Vagina (tissue), 2 donors: ENCODE measurements at places on chromosomes 5 and 9. TPM values are rescaled to one million over a fixed set of nuclear protein-coding genes. Genes with fewer than 3 reads are reported as not detected.

GRCh38 chr5:71932655-71933338 is 174.5 kb upstream of the MAP1B start:
- no peak overlapping the region for H3K4me3 ChIP-seq
- peaks cover 13% of the 10 kb centered on the region for H3K4me1 ChIP-seq
- no peaks in the 10 kb centered on the region for H3K27me3 ChIP-seq
- DNase-seq, result no peak

DNA sequence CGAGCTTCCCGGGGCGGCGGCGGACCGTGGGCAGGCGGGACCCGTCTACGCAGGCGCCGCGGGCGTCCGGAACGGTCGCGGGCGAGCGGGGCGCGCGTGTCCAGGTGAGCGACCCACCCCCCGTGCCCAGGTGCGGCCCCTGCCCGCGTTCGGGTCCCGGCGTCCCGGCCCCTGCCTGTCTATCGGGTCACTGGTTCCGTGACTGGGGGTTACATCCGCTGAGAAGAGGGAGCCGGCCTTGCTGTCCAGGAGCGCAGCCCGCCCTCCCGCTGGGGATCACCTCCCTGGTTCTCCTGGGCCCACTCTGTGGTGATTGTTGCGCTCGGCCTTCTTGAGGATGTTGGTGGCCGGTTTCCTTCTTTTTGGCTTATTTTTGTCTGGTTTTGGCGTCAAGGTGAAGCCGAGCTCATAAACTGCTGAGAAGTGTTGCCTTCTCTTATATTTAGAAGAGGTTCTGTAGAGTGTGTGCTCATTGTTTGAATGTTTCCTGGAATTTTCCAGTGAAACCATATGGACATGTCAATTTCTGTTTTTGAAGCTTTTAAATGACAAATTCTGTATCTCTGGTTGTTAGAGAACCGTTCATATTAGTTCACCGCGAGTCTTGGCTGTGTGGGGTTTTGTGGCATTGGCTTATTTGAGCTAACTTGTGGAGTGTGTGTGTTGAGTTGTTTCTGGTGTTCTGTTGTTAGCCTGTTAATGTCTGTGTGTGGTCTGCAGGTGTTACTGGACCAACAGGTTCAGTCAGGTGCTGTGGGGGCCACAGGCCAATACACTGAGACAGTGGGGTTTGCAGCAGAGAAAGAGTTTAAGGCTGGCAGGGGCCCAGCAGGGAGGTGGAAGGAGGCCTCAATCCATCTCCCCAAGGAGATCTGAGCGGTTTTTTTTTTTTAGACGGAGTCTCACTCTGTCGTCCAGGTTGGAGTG is 621 bp downstream of the CEP72 start:
- peaks cover 11% of the 10 kb centered on the region for H3K4me1 ChIP-seq
- H3K4me3 ChIP-seq, result peak overlapping the region; percentile 91
- H3K27me3 ChIP-seq, result no peaks in the 10 kb centered on the region

DNA sequence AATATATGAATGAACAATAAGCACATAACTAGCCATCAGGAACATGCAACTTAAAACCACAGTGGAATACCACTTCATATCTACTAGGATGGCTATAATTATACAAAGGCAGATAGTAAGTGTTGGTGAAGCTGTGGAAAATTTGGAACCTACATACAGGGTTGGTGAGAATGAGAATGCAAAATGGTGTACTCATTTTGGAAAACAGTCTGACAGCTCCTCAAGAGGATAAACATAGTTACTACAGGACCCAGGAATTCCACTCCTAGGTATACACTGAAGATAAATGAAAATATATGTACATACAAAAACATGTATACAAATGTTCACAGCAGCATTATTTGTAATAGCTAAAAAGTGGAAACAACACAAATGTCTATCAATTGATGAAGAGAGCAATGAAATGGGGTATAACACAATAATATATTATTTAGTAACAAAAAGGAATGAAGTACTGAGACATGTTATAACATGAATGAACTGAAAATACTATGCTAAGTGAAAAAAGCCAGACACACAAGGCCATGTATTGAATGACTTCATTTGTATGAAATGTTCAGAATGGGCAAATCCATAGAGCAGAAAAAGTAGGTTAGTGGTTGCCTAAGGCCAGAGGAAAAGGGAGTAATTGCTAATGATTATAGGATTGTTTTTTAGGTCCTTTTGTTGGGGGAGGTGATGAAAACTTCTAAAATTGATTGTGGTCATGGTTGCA is 31.2 kb upstream of the CDK5RAP2 start:
- H3K4me3 ChIP-seq, result no peak overlapping the region
- DNase-seq, result no peak
- no peak overlapping the region for H3K27ac ChIP-seq
- no peaks in the 10 kb centered on the region for H3K27me3 ChIP-seq
- no peaks in the 10 kb centered on the region for H3K4me1 ChIP-seq

DNA sequence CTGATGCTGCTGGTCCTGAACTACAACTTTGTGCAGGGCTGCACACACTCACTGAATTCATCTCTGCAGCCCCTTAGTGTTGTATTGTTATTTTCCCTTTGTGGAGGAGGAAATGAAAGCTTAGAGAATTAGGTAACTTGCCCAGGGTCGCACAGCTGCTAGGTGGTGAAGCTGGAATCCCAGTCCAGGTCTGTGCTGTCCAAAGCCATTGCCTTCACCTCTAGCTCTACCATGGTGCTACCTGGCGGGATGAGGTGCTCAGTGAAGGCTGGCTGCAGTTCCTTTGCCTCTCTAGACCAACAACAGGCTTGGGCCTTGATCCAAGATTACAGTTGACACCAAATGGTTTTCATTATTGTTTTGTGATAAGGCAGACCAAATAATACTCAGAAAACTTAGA is 177.8 kb upstream of the PITX1 start:
- DNase-seq, result peak; percentile 49
- no peaks in the 10 kb centered on the region for H3K36me3 ChIP-seq
- H3K27me3 ChIP-seq, result no peaks in the 10 kb centered on the region
- no peak overlapping the region for H3K4me3 ChIP-seq

- no peaks in the 10 kb centered on the region for H3K27me3 ChIP-seq
- H3K4me3 ChIP-seq, result no peak overlapping the region
- no peak for DNase-seq
- no peak overlapping the region for H3K27ac ChIP-seq
- no peaks in the 10 kb centered on the region for H3K36me3 ChIP-seq
- H3K4me1 ChIP-seq, result peaks cover 6% of the 10 kb centered on the region
Measured at GRCh38 chr9:69822116-69822750, 1.6 kb downstream of the CFAP95 start.

GRCh38 chr5:175623088-175623487 is 34.8 kb upstream of the HRH2 start:
- H3K27me3 ChIP-seq, result no peaks in the 10 kb centered on the region
- no peak for DNase-seq
- H3K4me1 ChIP-seq, result no peaks in the 10 kb centered on the region
- no peak overlapping the region for H3K4me3 ChIP-seq
- no peaks in the 10 kb centered on the region for H3K36me3 ChIP-seq

DNA sequence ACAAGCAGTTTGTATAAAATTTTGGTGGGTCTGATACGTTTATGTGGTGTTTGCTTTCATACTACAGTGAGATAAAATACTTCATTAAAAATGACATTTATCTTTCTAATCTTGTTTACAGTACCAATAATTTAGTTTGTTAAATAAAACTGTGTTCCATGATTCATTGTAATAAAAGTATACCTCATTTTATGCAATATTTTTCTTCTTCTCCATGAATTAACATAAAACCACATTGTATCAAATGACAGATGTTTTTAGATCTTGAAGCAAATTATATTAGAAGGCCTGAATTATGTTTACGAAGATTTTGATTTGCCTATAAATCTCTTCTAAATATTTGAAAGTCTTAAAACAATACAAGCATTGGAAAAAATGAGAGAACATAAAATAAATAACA is 1443.0 kb upstream of the CDH6 start:
- no peak overlapping the region for H3K27ac ChIP-seq
- H3K36me3 ChIP-seq, result no peaks in the 10 kb centered on the region
- H3K4me1 ChIP-seq, result no peaks in the 10 kb centered on the region
- H3K27me3 ChIP-seq, result no peaks in the 10 kb centered on the region
- DNase-seq, result no peak

- peak overlapping the region; percentile 6 for H3K27ac ChIP-seq
- H3K4me3 ChIP-seq, result no peak overlapping the region
- peaks cover 25% of the 10 kb centered on the region for H3K4me1 ChIP-seq
- no peak for DNase-seq
- no peaks in the 10 kb centered on the region for H3K36me3 ChIP-seq
- H3K27me3 ChIP-seq, result no peaks in the 10 kb centered on the region
Measured at GRCh38 chr5:77425998-77426659, 66.0 kb downstream of the WDR41 start.

DNA sequence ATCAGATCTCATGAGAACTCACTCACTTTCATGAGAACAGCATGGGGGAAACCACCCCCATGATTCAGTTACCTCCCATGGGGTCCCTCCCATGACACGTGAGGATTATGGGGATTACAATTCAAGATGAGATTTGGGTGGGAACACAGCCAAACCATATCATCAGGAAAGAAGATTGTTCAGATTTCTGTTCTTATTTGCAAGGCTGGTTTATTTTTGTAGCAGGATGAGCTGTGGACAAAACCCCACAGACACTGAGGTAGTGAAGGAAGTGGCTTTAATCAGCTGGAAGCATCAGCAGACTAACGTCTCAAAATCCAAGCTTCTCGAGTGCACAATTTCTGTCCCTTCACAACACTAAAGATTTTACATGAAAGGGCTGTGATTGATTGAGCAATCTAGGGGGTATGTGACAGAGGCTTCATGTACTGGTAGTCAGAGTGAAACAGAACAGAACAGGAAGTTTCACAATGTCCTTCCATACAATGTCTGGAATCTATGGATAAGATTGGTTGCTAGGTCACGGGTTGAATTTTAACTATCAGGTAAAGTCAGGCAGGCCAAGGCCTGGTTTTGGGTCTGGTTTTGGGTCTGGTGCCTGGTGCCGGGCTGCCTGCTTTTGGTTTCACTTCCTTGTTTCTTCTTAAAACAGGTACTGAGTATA is 91.3 kb upstream of the ZNF366 start:
- H3K4me3 ChIP-seq, result no peak overlapping the region
- DNase-seq, result no peak
- H3K27me3 ChIP-seq, result no peaks in the 10 kb centered on the region
- H3K36me3 ChIP-seq, result no peaks in the 10 kb centered on the region

DNA sequence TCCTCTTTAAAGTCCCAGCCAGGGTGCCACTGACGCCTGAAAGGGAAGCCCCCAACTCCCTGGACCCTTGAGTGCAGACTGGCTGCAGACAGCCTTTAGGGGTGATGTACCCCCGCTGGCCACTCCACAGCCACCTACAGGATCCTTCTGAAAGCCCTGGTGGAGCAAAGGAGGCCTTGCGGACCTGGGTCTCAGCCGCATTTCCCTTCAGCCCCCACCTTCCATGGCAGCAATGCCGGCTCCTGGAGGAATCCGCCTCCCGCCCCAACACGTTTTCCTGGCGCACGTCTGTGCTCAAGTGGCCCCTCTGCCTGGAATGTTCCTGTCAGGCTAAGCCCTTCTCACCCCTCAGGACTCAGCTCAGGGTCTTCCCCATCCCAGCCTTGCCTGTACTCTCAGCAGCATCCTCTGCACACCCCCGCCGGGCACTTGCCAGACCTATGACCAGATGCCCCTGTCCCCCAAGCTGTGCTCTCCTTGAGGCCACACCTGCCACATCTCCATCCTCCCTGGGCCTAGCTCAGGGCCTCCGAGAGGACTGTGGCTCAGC is 134.1 kb upstream of the RAPGEF1 start:
- no peaks in the 10 kb centered on the region for H3K36me3 ChIP-seq
- H3K4me3 ChIP-seq, result no peak overlapping the region
- H3K4me1 ChIP-seq, result peaks cover 5% of the 10 kb centered on the region
- no peaks in the 10 kb centered on the region for H3K27me3 ChIP-seq
- no peak for DNase-seq

DNA sequence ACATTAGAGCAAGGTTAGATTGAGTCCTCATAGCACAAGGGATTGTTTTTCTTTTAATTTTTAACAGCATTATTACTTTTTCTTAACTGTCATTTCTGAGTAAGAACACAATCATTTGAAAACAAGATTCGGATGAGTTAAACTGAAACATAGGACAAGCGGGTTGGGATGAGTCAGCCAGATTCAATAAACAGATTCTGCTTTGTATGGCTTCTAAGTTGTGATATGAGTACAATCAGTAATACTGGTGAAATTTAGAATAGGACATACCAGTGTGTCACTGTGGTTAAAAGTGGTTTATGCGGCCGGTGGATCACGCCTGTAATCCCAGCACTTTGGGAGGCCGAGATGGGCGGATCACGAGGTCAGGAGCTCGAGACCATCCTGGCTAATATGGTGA is 364.3 kb upstream of the CDH10 start:
- no peaks in the 10 kb centered on the region for H3K27me3 ChIP-seq
- no peaks in the 10 kb centered on the region for H3K4me1 ChIP-seq
- no peaks in the 10 kb centered on the region for H3K36me3 ChIP-seq
- no peak overlapping the region for H3K4me3 ChIP-seq
- no peak overlapping the region for H3K27ac ChIP-seq

DNA sequence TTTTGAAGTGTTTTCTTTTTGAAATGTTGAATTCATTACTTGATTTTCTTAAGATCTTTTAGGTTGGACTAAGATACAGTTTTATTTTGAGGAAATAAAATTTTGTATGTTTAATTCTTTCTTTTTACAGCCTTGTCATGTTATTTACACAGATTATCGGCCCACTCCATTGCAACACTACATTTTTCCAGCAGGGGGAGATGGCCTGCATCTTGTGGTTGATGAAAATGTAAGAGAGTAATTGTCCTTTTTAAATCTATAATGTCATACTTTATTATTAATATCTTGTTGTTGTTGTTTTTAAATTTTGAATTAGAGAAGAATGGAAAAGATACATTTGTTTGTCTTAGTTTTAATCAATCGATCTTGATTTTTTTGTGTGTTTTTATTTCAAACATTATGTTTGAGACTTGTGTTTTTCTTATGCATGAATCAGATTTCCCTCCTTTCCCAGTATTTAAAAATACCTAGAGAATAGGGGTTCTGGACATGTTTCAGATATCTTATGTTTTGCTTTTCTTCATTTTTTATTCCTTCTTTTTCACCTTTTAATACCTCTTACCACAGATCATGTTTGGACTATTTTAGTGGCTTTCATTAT is 36.7 kb downstream of the MTREX start:
- no peaks in the 10 kb centered on the region for H3K27me3 ChIP-seq
- no peak overlapping the region for H3K4me3 ChIP-seq

DNA sequence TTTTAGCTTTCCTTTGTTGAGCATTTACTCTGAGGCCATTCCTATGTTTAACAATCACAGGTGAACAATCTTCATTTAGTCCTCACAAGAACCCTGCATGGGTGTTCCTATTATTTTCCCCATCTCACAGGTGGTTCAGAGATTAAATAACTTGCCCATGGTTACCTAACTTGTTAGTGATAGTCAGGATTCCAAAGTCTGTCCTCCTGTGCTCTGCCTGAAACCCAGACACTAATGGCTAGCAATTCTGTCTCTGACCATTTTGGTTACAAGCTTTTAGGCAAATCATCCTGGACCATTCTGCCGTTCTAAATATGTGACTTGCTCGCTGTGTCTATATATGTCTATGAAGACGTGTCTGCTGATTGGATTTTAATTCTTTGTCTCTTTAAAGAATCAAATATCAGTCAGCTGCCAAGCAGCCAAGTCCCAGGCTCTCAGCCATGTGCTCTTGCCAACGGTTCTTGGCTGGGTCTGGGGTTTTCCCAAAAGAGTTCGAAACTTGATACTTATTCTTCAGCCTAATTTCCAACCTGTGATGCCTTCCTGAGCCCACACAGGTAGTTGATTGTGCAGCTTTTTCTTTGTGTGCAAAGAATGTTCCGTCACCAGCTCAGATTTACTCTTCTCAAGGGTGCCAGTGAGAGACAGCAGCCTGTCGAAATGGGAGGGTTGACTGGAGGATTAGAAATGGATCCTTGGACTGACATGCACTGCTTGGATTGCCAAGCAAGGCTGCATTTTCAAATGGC is 121.7 kb downstream of the NREP start:
- H3K4me3 ChIP-seq, result no peak overlapping the region
- no peak overlapping the region for H3K27ac ChIP-seq
- DNase-seq, result no peak
- peaks cover 14% of the 10 kb centered on the region for H3K4me1 ChIP-seq

Gene SLC6A7
- total RNA-seq, result 0.25 TPM

Gene KIF4B
- not detected for total RNA-seq

Gene NFIB
- 73.4 TPM for total RNA-seq

Gene DMGDH
- 4.2 TPM for total RNA-seq
